Femur (tissue), 1 donor: ENCODE measurements at places on chromosomes 5 and 9.

- no peak for DNase-seq
Observed at GRCh38 chr5:158014372-158014771, 155.4 kb upstream of the CLINT1 start.

- DNase-seq, result no peak
Observed at GRCh38 chr5:127472700-127473099, 44.7 kb upstream of the PRRC1 start.

GRCh38 chr5:169609716-169610115 lies 26.1 kb downstream of the SPDL1 start:
- DNase-seq, result no peak

GRCh38 chr5:141374627-141375026 lies 936 bp downstream of the PCDHGA6 start:
- no peak for DNase-seq

DNA sequence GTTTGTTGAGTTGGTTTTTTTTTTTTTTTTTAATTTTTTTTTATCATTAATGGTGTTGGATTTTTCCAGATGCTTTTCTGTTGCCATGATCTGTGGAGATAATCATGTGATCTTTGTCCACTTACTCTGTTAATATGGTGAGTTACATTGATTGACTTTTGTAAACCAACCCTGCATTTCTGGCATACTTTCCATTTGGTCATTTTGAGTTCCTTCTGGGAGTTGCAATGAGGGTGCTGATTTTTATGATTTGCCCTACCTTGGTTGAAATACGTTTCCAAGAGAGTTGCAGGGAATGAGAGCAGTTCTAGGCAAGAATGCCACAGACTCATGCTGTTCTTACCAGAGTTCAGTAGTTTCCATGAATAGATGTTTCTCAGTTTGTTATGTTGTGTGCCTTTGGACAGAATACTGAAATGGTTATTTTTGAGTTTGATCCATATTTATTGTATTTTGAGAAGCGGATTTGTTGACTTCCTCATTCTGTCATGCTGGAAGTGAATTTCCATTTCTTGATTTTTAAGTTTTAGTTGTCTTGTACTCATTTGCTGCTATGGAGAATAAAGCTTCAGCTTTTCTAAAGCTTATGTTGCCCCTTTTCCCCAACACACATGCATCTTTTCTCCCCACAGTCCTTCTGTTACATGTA lies 69.0 kb downstream of the SCAMP1 start:
- DNase-seq, result no peak

GRCh38 chr5:150527808-150528207 lies 19.9 kb downstream of the NDST1 start:
- DNase-seq, result no peak
